DND-41 (cell line): ENCODE measurements at places on chromosomes 4 and X.

- H3K27me3 ChIP-seq = peaks cover 3% of the 10 kb centered on the region
- no peaks in the 10 kb centered on the region for H3K36me3 ChIP-seq
- H3K4me3 ChIP-seq = no peak overlapping the region
- no peaks in the 10 kb centered on the region for H3K4me1 ChIP-seq
- H3K27ac ChIP-seq = no peak overlapping the region
- no peak for DNase-seq
Measured at GRCh38 chrX:136395271-136395670, 92.5 kb upstream of the BRS3 start.

DNA sequence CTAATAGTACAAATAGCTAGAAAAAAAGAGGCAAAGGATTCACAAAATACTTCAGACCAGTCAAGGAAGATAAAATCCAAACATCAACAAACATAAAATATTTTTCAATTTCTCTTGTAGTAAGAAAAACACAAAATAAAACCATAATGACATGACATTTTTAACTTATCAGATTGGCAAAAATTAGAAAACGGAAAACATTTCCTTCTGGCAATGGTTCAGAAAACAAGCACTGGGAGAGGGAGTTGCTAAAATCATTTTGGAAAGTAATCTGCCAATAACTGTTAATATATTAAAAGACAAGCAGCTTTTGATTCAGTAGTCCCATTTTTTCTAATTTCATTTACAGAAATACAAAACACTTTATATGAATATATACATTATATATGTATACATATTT, 26.1 kb downstream of the TKTL2 start:
- no peak overlapping the region for H3K4me3 ChIP-seq
- no peak overlapping the region for H3K27ac ChIP-seq
- no peaks in the 10 kb centered on the region for H3K4me1 ChIP-seq
- H3K36me3 ChIP-seq = no peaks in the 10 kb centered on the region
- no peaks in the 10 kb centered on the region for H3K27me3 ChIP-seq

DNA sequence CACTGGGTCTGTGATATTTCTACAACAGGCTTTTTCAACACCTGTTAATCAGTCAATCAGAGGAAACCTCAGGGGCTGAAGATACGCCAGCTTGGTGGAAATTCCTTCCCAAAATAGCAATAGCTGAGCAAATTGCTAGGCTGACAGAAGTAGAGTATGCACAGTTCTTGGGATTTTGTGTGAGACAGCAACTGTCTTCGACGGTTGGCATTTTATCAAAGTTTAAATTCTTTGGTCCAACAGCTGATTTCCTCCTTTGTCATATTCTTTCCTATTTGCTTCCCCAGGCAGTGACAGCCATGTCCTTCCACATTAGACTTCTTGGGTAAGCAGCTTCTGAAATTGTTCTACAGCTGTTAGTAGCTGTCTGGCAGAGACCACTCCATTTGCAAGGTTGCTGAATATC, 8.0 kb upstream of the PALLD start:
- peak overlapping the region; percentile 55 for H3K27ac ChIP-seq
- no peaks in the 10 kb centered on the region for H3K36me3 ChIP-seq
- peaks cover 17% of the 10 kb centered on the region for H3K4me1 ChIP-seq
- H3K4me3 ChIP-seq = no peak overlapping the region
- H3K27me3 ChIP-seq = no peaks in the 10 kb centered on the region

GRCh38 chr4:38192516-38192915, 232.3 kb downstream of the PTTG2 start:
- H3K4me3 ChIP-seq = no peak overlapping the region
- H3K4me1 ChIP-seq = no peaks in the 10 kb centered on the region
- H3K27ac ChIP-seq = no peak overlapping the region
- no peaks in the 10 kb centered on the region for H3K27me3 ChIP-seq
- no peak for DNase-seq

DNA sequence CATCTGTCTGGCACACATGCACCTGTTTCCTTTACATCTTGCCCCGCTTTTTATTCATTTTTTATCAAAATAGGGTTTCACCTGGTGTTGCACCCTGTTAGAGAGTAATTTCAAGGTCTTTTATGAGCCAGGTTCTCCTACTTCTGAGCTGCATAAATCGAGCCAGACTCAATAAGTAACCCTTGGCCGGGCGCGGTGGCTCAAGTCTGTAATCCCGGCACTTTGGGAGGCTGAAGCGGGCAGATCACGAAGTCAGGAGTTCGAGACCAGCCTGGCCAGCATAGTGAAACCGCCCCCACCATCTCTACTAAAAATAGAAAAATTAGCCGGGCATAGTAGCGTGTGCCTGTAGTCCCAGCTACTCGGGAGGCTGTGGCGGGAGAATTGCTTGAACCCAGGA, 1.0 kb upstream of the PPP2R3B start:
- H3K27ac ChIP-seq = peak overlapping the region; percentile 78
- H3K27me3 ChIP-seq = no peaks in the 10 kb centered on the region
- H3K4me3 ChIP-seq = peak overlapping the region; percentile 81
- DNase-seq = no peak

GRCh38 chr4:39699687-39700409, 1.9 kb downstream of the UBE2K start:
- H3K4me1 ChIP-seq = peaks cover 35% of the 10 kb centered on the region
- H3K36me3 ChIP-seq = peaks cover 13% of the 10 kb centered on the region

DNA sequence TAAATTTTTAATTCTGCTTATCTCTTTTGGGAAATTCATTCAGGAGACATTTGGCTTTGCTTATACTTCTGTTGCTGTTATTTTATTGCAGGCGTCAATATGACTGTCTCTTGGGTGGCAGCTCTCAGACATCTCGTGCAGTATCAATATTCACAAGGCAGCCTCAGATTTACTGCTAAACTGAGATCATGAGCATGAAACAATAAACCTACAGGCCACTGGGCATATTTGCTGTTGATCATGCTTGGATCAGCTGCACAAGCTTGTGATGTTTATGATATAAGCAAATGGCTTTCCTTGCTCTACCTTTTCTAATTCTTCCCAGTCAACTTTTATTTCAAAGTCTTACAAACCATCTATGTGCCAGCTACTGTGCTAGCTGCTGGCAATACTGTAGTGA, 39.2 kb downstream of the TSPAN5 start:
- H3K36me3 ChIP-seq = no peaks in the 10 kb centered on the region
- H3K27me3 ChIP-seq = no peaks in the 10 kb centered on the region
- DNase-seq = no peak
- no peak overlapping the region for H3K27ac ChIP-seq

GRCh38 chr4:37891260-37892159, 626 bp downstream of the TBC1D1 start:
- H3K27me3 ChIP-seq = no peaks in the 10 kb centered on the region
- DNase-seq = peak; percentile 73
- peaks cover 22% of the 10 kb centered on the region for H3K4me1 ChIP-seq
- H3K36me3 ChIP-seq = no peaks in the 10 kb centered on the region; the same call in 1 of the 2 replicates
- peak overlapping the region; percentile 91 for H3K27ac ChIP-seq

- H3K4me1 ChIP-seq = no peaks in the 10 kb centered on the region
- DNase-seq = no peak
- H3K27me3 ChIP-seq = no peaks in the 10 kb centered on the region
- H3K36me3 ChIP-seq = no peaks in the 10 kb centered on the region
- no peak overlapping the region for H3K4me3 ChIP-seq
Measured at GRCh38 chrX:46722742-46723568, 36.0 kb downstream of the SLC9A7 start.

GRCh38 chrX:86887341-86887740, 630.3 kb upstream of the KLHL4 start:
- no peak overlapping the region for H3K27ac ChIP-seq
- H3K36me3 ChIP-seq = no peaks in the 10 kb centered on the region
- H3K4me3 ChIP-seq = no peak overlapping the region
- no peaks in the 10 kb centered on the region for H3K27me3 ChIP-seq
- H3K4me1 ChIP-seq = no peaks in the 10 kb centered on the region
- no peak for DNase-seq

DNA sequence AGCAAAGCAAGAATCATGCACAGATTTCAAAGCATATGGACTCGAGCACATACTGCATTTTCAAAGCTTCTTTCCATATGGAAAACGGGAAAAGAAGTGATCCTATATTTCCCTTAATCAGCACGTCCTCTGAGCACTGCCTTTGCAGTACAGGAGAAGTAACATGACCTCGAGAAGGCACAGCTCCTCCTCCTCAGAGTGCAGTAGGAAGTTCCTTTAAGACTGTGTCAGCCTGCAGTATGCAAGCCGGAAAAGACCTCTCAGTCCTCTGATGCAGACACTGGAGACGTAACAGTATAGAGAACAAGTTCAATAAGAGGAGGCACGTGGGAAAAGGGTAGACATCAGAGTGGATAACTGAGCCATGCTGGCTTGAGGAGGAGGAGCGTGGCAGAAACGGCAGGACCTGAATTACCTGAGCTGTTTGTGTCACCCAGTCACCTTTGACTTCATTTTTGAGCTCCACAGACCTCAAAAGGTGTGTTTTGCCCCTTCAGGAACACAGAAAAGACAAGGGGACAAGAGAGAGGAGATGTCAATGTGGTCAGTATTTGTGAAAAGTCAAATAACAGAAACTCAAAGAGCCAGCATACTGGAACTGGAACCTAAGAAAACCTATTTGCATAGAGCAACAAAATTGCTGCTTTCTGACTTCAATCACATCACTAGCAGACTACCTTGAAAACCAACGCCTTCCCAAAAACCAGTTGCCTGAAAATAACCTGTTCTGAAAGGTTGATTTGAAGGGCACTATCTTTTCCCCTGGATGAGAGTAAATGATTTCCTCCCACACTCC, 20.8 kb downstream of the IRF2 start:
- no peak overlapping the region for H3K27ac ChIP-seq
- peak; percentile 10 for DNase-seq
- H3K27me3 ChIP-seq = no peaks in the 10 kb centered on the region
- H3K4me3 ChIP-seq = no peak overlapping the region
- no peaks in the 10 kb centered on the region for H3K4me1 ChIP-seq

GRCh38 chr4:151325111-151325948, at the start of gene SH3D19:
SH3D19 (minus strand) TSS chr4:151325605; CDS start chr4:151325352, 253 bp downstream.
- H3K4me1 ChIP-seq = no peaks in the 10 kb centered on the region
- no peak within 1 kb of the TSS for H3K27ac ChIP-seq
- no peaks in the 10 kb centered on the region for H3K36me3 ChIP-seq
- no peaks in the 10 kb centered on the region for H3K27me3 ChIP-seq
- no peak for DNase-seq

- H3K27ac ChIP-seq = no peak overlapping the region
- H3K4me3 ChIP-seq = no peak overlapping the region; the same call in 1 of the 2 replicates
Measured at GRCh38 chr4:139455126-139455538, 1.2 kb downstream of the RAB33B start.

GRCh38 chr4:111630705-111631104, 514.5 kb upstream of the FAM241A start:
- DNase-seq = no peak
- H3K27me3 ChIP-seq = no peaks in the 10 kb centered on the region
- no peaks in the 10 kb centered on the region for H3K36me3 ChIP-seq
- H3K4me3 ChIP-seq = no peak overlapping the region
- H3K4me1 ChIP-seq = no peaks in the 10 kb centered on the region

GRCh38 chr4:121370729-121371325, 10.0 kb downstream of the QRFPR start:
- no peak overlapping the region for H3K27ac ChIP-seq
- no peaks in the 10 kb centered on the region for H3K4me1 ChIP-seq
- DNase-seq = peak; percentile 39
- no peak overlapping the region for H3K4me3 ChIP-seq

DNA sequence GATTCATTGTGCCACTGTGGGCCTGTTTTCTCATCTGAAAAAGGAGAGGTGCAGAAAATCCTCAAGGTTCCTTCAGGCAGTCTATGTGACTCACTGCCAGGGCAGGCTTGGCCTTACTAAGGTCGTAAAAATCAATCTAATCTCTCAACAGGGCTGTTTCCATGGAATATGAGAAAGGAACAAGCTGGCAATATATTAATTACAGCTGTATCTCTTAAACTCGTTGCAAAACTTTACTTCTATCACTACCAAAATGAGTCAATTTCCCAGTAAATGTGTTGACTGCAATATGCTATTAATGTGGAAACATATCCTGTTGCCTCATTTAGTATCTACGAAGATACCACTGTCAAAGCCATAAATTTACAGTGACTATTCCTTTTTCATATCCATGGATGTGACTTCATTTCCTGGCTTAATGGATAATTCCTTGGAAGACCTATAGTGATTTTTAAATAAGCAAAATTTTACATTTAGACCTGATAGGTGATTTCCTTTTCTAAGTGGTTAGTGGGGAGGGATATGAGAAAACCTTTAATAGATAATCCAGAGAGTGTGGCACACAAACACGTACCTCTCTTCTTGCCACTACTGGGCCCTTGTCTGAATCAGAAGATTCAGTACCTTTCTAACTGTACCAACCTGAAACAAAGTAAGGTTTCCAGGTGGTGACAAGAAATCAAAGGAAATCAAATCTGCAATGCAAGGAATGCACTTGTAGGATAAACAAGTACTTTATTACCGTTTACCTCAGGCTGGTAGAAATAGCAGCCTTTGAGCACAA, 127.4 kb upstream of the FTHL17 start:
- no peak overlapping the region for H3K27ac ChIP-seq
- H3K36me3 ChIP-seq = no peaks in the 10 kb centered on the region
- no peaks in the 10 kb centered on the region for H3K4me1 ChIP-seq
- H3K27me3 ChIP-seq = no peaks in the 10 kb centered on the region
- no peak for DNase-seq
- H3K4me3 ChIP-seq = no peak overlapping the region

GRCh38 chrX:24231131-24231540, 81.6 kb downstream of the ZFX start:
- no peaks in the 10 kb centered on the region for H3K27me3 ChIP-seq
- DNase-seq = no peak
- H3K36me3 ChIP-seq = no peaks in the 10 kb centered on the region

GRCh38 chr4:125734504-125734903, 419.7 kb downstream of the FAT4 start:
- H3K36me3 ChIP-seq = no peaks in the 10 kb centered on the region
- H3K27me3 ChIP-seq = no peaks in the 10 kb centered on the region
- H3K4me3 ChIP-seq = no peak overlapping the region
- no peak for DNase-seq

DNA sequence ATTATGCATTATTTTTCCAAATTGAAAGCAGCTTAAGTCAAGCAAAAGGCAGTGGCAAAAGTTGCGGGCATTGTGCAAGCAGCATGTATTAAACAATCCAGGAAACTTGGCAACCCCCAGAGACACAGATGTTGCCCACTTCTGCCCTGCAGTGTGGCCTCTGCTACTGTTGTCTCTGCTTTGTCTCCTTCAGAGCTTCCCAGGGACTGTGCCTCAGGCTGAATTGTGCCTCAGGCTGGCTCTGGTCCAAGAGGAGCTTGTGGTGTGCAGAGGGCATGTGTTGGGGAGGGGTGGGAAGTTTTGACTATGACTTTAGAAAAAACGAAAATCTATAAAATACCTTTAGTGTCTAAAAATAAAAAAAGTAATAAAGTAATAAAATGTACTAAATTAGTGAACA, 201.4 kb downstream of the CCSER1 start:
- H3K27me3 ChIP-seq = peaks cover 4% of the 10 kb centered on the region
- no peak overlapping the region for H3K4me3 ChIP-seq

DNA sequence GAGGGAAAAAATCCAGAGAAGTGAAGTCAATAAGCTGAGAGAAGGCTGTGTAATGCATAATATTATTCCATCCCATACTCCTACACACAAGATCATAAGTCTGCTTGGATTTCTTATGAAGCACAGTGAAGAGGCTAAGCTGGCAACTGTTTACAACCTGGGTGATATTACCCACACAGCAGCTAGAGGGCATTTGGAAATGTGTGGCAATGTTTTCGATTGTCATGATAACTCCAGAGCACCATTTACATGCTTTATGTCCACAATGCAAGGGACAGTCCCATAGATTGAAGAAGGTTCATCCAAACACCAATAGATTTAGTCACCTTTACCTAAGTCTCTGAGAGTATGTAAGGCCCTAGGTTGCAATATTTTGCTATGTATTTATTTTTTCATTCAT, 412.2 kb downstream of the PPP3CA start:
- DNase-seq = no peak
- no peak overlapping the region for H3K4me3 ChIP-seq
- no peaks in the 10 kb centered on the region; the same call in 1 of the 2 replicates for H3K4me1 ChIP-seq
- H3K27ac ChIP-seq = no peak overlapping the region

GRCh38 chrX:14697451-14697850, 168.1 kb downstream of the GLRA2 start:
- no peak overlapping the region for H3K27ac ChIP-seq
- peak; percentile 13 for DNase-seq
- no peaks in the 10 kb centered on the region for H3K27me3 ChIP-seq
- H3K4me3 ChIP-seq = no peak overlapping the region
